ENCODE measurements at places on chromosomes 2 and 18.

DNA sequence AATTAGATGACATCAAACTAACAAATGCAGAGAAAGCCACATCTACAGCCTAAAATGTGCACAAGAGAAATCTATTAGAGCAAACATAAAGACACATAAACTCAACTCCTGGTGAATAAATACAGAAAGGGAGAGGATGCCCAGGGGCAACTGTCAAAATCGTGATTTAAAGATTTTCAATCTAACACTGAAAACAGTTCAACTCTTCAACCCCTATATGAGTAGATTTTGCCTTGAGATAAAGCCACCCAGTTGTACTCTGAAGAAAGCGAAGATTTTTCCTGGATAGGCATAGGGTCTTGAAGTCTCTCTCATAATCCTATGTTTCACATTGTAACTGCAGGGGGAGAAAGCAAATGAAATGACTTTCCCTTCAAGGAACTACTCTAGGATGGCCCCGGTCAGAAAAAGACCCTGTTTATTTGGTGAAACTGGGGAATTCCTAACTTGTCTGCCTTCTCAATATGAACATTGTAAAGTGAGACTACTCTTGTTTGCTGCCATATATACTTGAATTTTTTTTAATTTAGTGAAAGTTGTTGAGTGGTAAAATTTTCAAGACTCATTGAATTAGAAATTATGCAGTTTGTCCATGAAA is 226.7 kb downstream of the ERBB4 start:
- DNase-seq, result no peak

DNA sequence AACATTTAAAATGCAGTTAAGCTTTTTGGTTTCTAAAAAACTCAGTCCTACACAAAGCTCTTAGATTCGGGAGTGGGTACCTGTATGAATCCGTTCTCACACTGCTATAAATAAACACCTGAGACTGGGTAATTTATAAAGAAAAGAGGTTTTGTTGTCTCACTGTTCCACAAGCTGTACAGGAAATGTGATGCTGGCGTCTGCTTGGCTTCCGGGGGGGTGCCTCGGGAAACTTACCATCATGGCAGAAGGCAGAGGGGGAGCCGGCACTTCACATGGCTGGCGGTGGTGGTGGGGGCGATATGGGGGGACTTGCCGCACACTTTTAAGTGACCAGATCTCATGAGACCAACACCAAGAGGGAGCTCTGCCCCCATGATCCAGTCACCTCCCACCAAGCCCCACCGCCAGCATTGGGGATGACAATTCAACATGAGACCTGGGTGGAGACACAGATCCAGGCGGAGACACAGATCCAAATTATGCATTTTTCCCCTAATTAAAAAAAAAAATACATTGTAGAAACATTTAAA is 222.5 kb downstream of the GBX2 start:
- DNase-seq, result no peak

DNA sequence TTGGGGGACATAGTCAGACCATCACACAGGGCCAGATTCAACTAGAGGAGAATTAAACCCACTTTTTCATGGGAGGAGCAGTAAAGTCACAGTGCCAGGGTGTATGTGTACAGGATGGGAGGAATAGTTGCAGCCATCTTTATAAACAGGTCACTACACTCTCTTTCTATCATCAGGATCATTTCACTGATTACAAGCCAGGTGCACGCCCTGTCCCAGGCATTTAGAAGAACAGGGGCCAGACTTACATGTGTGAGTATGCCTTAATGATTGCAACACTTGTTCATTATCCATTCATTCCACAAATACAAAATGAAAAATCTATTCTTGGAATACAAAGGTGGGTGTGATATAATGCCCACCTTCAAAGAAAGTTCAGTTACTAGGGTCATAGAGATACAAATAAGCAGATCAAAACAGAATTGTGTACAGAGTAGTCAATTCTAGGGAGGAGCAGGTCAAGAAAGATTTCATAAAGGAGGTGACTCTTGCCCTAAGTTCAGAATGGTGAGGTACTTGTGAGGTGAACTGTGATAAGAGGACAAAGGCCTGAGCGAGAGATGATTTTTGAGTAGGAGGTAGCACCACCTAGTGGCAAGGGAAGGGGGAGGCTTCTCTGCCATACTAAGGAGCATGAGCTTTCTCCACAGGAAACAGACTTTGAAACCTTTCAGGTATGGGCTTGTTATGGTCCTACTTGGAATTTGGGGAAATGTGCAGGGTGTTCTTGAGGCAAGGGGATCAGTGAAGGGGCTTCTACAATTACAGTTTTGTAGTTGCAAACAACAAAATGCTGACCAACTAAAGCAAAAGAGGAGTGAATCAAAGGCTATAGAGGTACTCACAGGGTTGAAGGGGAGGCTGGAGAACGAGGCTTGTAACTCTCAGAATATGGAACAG is 156.3 kb downstream of the SUCLG1 start:
- no peak for DNase-seq

DNA sequence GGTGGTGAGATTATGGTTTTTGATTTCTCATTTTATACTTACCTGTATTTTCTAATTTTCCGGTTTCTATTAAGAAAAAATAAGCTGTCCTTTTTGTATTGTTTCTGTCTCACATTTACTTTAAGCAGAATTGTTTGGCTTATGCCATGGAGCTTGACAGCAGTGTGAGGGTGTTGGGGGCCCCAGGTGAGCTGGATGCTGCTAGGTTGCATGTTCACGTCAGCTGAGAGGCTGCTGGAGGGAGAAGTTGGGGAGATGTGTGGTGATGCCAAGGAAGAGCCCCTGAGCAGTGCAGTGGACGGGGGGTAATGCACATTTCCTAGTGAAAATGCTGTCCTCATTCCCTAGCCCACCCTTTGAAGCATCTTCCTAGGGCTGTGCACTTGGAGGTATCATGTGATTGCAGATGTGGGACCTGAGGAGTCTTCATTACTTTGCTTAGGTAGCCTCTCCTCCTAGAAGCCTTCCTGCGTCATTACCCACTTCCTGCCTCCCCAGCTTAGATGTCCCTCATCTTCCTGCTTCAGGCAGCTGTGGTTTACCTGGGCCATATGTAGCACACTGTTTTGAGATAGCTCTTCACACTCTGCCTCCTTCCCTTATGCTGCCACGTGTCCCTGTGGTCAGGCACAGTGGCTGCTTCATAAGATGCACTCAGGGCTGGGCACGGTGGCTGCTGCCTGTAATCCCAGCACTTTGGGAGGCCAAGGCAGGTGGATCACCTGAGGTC is 16.2 kb downstream of the ATG16L1 start:
- peak; percentile 6 for DNase-seq

DNA sequence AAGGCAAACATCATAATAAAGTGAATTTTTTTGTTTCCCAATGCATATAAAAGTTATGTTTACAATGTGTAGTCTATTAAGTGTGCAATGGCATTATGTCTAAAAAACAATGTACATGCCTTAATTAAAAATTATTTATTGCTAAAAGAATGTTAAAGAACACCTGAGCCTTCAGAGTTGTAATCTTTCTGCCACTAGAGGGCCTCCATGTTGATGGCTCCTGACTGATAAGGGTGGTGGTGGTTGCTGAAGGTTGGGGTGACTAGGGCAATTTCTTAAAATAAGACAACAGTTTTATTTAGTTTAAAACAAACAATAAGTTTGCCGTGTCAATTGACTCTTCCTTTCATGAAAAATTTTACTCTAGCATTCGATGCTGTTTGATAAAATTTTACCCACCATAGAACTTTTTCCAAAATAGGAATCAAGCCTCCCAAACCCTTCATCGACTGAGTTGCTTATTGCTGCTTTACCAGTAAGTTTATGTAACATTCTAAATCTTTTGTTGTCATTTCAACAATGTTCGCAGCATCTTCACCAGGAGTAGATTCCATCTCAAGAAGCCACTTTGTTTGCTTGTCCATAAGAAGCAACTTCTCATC is 32.3 kb downstream of the MAP3K2 start:
- DNase-seq, result no peak

GRCh38 chr2:18425210-18425703 is 135.2 kb downstream of the RDH14 start:
- no peak for DNase-seq

GRCh38 chr18:54806526-54806925 is 21.8 kb upstream of the RAB27B start:
- DNase-seq, result no peak

- DNase-seq, result no peak
Observed at GRCh38 chr18:45236676-45237075, 378.6 kb upstream of the SLC14A2 start.

DNA sequence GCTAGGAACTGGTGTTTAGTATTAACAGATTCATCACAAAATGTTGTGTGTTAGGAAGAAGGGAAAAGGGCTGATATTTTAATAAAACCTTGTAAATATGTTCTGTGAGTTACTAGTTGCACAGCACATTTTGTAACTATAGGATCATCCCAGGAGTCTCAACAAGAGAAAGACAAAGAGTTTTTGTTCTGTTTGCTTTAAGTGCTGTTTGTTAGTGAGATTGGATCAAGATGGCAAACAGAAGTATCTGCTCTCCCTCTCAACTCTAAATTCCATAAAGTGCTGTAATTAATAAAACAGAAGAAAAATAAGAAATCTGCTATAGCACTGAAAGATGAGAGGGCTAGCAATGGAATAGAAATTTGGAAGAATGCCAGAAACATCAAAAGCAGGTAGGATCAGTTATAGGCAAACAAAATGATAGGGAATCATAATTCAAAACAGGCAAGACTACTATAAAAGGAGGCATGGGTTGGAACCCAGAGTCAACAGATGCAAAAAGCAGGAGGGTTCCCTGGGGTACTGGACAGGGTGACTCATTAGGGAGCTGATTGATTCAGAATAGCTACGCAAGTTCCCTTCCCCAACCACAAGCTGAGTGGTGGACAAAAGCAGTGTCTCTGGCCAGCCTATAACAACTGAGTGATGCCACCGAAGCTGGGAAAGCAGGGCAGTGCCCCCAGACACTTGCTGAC is 75.8 kb downstream of the DYNC1I2 start:
- DNase-seq, result no peak

- no peak for DNase-seq
Observed at GRCh38 chr2:226888378-226888965, 52.6 kb downstream of the RHBDD1 start.

GRCh38 chr2:231905026-231905425 is 21.2 kb downstream of the NPPC start:
- DNase-seq, result no peak

- DNase-seq, result no peak
Observed at GRCh38 chr2:3112131-3112530, 265.5 kb downstream of the EIPR1 start.

GRCh38 chr18:37754141-37754540 is 188.5 kb upstream of the CELF4 start:
- no peak for DNase-seq

GRCh38 chr18:62957885-62958472 is 242.6 kb downstream of the PHLPP1 start:
- DNase-seq, result no peak

DNA sequence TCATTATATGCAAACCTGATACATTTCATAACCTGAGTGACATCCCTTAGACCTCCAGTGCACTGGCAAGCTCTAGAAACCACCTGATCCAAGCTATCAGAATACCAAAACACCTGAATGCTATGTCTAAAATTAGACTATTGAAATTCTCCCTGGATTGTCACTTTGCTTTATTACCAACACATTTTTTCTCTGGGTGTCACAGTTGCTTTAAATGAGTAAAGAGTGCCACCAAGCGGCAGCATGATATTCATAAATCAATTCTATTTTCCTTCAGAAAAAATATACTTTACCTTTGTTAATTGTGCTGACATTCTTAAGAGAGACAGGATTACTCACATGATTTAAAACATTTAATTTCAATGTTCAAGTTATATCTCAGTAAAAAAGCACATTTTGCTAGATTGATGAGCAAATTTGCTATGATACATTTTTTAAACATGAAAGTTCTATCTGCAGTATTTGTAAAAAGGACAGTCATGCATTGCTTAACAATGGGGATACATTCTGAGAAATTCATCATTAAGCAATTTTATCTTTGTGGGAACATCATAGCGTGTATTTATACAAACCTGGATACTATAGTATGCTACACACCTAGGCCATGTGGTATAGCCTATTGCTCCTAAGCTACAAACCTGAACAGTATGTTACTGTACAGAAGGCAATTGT is 338.4 kb upstream of the SLC39A10 start:
- no peak for DNase-seq
